ENCODE measurements at places on chromosomes 13 and 19.
A peak's percentile ranks its signal among the peaks of the same experiment; 100 is the strongest.

DNA sequence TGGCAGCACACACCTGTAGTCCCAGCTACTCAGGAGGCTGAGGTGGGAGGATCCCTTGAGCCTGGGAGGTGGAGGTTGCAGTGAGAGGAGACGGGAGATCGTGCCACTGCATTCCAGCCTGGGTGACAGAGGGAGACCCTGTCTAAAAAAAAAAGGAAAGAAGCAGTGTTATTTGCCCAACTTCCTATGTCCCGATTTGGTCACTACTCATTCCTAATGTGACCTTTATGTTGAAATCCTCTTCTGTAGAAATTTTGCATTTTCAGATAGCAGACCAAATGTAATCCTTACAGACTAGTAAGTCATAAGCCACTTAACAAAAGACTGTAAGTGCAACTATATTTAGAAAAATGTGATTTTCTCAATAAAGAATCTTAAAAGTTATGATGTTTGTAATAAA, 18.2 kb upstream of the STK24 start:
- DNase-seq = no peak

DNA sequence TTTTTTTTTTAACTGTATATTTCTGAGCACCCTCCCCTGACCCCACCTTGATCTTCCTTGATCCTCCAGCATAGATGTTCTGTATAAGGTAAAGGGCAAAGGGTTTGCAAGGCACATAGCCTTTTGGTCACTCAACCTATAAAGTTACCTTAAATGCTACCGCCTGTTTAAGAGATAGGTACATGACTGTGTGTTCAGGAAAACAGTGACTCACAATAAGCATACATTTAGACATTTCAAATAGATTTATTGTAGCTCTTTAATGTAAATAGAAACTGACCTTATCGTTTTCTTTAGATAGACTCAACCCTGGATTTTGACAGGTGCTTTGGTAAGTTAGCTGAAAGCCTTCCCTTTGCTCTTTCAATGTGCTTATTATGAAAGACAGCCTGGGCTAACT, 15.2 kb upstream of the SLC10A2 start:
- DNase-seq = no peak

DNA sequence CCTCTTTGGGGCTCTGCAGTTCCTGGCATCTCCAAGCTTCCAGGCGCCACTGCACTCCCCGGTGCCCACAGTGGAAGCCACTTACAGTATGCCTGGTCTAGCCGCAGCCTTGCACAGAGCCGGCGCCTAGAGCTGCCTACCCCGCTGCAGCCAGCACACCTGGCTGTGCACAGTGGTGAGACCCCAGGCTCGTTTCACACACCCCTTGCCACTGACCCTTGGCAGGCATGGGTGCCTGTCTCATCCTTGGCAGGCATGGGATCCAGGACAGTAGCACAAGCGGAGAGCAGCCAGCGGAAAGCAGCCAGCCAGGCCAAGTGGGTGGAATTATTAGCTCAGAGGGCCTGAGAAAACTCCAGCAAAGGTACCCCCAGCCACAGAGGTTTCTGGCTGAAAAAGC, 86.0 kb downstream of the SERP2 start:
- no peak for DNase-seq

GRCh38 chr13:27643334-27644132, 21.8 kb downstream of the POLR1D start:
- DNase-seq = no peak

- DNase-seq = no peak
These were observed 73.8 kb upstream of the FRY start for GRCh38 chr13:31957772-31958171.

DNA sequence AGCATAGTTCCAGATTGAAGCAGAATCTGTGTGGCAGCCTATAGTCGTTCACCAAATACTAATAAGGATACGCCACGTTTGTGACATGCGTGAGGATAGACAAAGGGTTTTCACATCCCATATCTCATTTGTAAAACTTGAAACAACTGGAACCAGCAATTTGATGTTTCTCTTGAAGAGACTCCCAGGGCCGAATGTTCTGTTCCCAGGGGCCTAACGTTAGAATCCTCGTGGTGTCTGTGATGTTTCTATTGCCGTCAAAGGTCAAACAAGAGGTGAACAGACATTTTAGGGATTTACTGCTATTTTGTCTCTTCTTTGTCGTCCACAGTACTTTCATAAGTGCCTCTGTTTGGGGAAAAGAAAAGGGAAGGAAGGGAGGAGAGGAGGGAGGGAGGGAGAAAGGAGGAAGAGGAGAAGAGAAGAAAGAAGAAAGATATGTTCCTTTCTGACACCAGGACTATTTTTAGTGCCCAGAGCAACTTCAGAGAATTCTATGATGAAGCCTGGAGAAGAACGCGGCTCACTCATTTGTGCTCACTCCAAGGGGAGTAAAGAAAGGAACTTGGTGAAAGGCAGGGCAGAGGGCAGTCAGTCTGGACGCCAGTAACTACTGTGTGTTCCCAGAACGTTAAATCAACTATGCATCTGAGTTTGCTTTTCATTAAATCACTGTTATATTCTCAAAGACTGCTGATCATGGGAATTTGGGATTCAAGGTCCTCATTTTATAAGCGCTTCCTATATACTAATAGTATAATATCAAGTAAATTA, 154.5 kb downstream of the DCT start:
- DNase-seq = no peak

DNA sequence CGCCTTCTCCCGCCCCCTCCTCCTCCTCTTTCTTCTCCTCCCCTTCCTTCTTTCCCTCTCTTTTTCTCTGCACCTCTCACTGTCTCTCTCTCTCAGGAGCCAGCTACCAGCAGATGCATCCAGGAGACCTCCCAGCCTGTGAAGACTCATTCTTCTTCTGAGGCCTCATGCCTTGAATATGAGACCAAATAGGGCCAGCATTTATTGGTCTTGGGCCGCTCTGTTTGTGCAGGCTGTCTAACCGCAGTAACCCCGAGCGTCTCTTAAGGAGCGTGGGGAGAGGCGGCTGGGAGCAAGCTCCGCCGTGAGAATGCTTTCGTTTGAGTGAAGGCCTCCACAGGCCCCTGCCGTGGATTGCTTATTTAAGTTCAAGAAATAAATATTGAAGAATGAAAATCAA, 167.0 kb downstream of the NUFIP1 start:
- peak; percentile 65 for DNase-seq

DNA sequence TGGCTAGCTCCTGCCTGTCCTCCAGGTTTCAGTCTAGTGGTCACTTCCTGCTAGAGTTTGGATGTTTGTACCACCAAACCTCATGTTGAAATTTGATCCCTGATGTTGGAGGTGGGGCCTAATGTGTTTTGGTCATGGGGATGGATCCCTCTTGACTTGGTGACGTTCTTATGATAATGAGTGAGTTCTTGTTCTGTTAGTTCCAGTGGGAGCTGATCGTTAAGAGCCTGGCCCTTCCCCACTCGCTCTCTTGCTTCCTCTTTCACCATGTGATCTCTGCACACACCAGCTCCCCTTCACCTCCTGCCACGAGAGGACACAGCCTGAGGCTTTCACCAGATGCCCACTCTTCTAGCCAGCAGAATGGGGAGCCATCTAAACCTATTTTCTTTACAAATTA, 86.8 kb upstream of the SCEL start:
- no peak for DNase-seq

GRCh38 chr19:45451131-45451849, 16.5 kb upstream of the FOSB start:
- no peak for DNase-seq

DNA sequence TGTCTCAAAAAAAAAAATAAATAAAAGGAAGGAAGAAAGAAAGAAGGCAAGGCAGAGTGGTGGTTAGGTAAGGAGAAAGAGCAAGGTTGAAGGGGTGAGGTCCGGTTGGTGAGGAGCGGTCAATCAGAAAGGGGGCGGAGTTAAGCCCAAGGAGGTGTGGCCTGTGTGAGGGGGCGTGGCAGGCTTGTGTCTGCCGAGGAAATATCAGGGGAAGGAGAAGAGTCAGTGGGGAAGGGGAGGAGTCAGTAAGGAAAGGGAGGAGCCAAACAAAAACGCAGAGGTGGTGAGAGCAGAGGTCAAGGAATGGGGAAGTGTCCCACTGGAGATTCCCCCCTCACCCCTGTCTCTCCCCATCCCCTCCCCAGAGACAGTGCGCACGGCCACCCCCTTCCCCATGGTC, 5.9 kb downstream of the CACNG7 start:
- no peak for DNase-seq

DNA sequence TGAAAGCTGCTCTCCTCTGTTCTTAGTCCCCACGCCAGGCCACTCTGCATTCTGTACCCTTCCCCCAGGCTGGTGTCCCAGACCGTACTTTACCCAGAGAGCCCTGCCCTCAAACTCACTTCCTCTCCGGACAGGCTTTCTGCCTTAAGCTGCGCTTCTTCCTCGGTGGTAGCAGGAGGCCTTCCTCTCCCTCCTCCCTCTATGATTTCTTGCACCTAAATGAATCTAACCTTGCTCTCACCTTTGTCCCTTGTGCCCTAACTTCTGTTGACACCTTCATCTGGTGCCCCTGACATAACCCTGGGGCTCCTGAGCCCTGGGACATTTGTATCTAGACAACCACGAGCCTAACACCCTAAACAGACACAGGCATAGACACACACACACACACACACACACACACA, 29.6 kb upstream of the CEACAM21 start:
- no peak for DNase-seq

GRCh38 chr13:23950736-23951510, 53.6 kb upstream of the C1QTNF9B start:
- DNase-seq = no peak

- no peak for DNase-seq
These were observed 88.4 kb upstream of the ZNF492 start for GRCh38 chr19:22545751-22546150.

Measured in smooth muscle cell of the brain vasculature (primary cell).